Choroid plexus epithelial cell (primary cell): ENCODE measurements at places on chromosomes 4 and X.

DNA sequence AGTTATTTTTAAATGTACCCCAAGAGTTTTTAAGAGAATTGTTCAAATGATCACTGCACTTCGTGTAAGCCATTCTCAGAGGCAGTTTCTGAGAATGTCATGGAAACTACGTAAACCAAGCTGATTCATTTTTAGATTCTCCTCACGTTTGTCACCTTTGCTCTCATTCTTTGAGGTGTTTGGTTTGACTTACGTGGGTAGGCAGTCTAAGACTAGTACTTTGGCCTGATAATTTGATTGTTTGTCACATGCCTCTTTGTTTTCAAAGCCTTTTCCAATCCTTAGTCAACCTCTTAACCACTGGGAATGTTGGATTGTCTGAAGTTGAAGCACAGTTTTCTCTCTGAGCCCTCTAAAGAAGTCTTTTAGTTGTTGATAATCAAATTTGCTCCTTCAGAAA, 10.5 kb downstream of the SEPTIN11 start:
- peak; percentile 46 for DNase-seq

DNA sequence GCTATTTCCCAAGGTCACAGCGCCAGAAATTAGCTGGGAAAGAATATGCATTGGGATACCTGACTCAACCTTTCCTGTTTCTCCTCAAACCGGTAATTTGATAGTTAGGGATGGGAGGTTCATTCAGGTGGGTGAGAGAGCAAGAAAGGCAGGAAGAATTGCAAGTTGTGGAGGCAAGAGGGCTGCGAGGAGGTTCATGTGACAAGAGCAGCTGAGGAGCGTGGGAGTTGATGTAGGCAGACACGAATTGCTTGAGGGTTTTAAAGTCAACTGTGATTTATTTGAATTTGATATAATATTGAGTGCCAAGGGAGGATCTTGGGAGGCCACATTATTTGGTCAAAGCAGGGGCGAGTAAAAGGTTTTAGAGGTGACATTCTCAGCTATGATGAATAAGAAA, 329.0 kb downstream of the STIM2 start:
- no peak for DNase-seq

DNA sequence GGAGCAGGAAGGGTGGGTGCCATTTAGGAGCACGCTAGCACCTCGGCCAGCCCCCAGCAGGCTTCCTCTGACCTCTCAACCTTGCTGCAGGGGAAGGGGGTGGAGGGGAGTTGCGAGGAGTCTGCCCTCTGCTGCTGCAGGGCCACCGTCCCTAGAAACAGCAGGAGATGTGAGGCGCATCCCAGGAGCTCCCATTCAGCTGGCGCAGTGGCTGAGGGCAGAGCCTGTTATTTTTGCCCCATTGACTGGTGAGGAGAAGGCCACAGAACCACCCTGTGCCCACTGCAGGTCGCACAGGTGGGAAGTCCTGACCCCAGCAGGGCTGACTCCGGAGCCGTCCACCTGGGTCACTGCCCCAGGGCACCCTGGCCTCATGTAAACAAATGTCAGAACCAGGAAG, 8.0 kb downstream of the PDE6B start:
- no peak for DNase-seq

- DNase-seq, result no peak
These were observed 46.6 kb upstream of the CDX4 start for GRCh38 chrX:73400136-73400748.

- DNase-seq, result no peak
These were observed 993 bp downstream of the EVC2 start for GRCh38 chr4:5707366-5707765.

GRCh38 chrX:107504006-107504405, 54.6 kb downstream of the FRMPD3 start:
- DNase-seq, result no peak

GRCh38 chr4:6942238-6942800, 32.7 kb downstream of the TBC1D14 start:
- peak; percentile 98 for DNase-seq

- no peak for DNase-seq
These were observed 9.1 kb downstream of the SERTM2 start for GRCh38 chrX:111520506-111520905.

GRCh38 chr4:103024996-103025395, 5.5 kb upstream of the SLC9B1 start:
- DNase-seq, result no peak

DNA sequence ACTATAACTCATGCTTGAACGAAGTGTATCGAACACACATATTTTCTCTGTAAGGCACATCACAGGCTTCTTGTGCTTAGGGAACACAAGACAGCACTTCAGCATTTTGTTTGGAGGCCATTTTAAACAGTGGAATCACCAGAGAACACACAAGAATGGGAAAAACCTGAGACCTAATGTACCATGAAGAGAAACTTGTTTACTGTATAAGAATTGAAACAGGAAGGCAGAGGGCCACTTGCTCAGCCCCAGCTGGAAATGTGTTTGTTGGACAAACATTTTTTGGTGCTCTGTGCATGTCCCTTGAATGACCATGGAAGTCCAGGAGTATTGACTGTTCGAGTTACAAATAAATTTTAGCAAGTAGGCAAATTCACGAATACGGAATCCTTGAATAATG, 47.5 kb downstream of the RAPGEF2 start:
- DNase-seq, result no peak

DNA sequence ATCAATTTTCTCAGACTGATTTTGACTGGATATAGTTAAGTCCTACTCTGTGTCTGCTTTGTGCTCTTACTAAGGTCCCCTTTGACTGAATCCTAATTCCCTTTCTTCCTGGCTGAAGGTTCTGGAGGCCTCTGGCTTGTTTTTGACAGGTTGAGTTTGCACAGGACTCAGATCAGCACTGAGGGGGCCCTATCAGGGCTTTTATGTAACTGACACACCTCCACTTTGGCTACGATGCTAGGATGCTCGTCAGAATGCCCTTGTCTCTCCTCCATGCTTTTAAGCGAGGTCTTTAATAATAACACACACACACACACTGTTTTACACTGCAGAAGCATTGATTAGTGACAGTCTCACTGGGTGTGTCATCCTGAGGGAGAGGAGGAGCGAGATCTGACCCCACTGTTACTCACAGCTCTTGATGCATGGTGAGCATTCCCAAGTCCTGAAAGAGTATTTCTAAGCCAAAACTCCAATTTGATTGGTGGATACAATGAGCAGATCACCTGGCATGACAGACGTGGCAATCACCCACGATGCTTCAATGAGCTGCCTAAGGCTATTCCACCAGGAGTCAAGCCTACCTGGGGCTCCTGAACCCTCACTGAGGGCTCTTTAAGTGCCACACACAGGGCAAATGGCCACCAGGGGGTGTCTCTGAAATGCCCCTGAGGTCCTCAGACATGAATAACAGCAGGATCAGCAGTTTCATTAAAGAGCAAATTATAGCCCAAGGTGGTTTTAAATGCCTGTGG, 130.4 kb upstream of the CPEB2 start:
- no peak for DNase-seq

- DNase-seq, result peak; percentile 1
These were observed 1754.3 kb upstream of the AGA start for GRCh38 chr4:179196511-179196910.

GRCh38 chr4:139692309-139693012, 26.8 kb downstream of the MGST2 start:
- DNase-seq, result no peak

- DNase-seq, result no peak
These were observed 140.0 kb upstream of the MSX1 start for GRCh38 chr4:4719436-4719835.

DNA sequence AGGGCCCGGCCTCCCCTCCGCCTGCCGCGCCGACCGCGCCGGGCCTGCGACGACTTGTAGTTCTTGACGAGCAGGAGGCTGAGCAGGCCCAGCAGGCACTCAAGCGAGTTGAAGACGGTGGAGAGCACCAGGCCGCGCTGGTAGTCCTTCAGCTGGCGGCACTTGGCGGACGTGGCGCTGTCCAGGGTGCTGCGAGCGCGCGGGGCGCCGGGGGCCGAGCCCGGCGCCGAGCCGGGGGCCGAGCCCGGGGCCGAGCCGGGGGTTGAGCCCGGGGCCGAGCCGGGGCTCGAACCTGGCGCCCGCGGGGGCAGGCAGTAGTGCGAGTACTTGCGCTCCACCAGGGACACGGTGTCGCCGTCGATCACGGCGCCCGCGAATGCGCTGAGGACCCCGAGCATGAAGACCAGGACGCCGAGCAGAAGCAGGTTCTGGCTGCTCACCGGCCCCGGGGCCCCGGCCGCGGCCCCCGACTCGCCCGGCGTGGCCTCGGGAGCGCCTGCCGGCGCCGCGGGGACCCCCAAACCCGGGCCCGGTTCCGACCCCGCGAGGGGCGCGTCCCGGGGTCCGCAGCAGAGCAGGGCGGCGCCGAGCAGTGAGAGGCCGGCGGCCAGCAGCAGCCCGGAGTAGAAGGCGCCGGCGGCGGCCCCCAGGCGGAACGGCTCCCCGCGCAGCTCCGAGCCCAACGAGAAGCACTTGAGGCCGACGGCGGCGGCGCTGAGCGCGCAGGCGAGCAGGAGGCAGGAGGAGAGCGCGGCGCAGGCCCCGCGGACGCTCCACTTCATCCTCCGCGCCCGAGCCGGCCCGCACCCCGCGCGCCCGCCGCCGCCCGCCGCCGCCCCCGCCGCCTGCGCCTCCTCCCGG, 584 bp downstream of the TMEM271 start:
- DNase-seq, result peak; percentile 80

- no peak for DNase-seq
These were observed 20.5 kb downstream of the CNGA1 start for GRCh38 chr4:47996021-47996420.

GRCh38 chr4:113236916-113237315, 187.5 kb downstream of the ANK2 start:
- DNase-seq, result no peak

- no peak for DNase-seq
These were observed 1299.5 kb downstream of the FSTL5 start for GRCh38 chr4:160864253-160864652.

- no peak for DNase-seq
These were observed 167.6 kb upstream of the ARSJ start for GRCh38 chr4:114146947-114147618.

DNA sequence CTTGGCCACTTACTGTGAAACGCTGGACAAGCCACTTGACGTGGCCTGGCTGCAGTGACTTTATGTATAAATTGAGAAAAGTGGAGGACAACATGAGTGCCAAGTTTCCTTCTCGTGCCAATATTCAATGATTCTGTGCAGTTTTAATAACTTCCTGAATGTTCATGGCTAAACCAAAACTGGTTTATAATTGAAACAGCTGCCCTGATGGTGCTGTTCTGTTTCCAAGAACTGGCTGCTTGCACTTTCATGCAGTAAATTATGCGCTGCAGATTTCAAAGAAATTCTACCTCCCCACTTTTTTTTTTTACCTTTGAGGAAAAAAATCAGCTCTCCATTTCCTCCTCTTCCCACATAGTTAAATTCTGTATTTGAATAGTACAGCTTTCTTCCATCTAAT, 205.2 kb upstream of the CASK start:
- DNase-seq, result no peak

- DNase-seq, result no peak
These were observed 197.9 kb downstream of the MGST2 start for GRCh38 chr4:139863531-139863930.

- DNase-seq, result peak; percentile 17
These were observed 727.8 kb downstream of the GRID2 start for GRCh38 chr4:93031431-93032098.

DNA sequence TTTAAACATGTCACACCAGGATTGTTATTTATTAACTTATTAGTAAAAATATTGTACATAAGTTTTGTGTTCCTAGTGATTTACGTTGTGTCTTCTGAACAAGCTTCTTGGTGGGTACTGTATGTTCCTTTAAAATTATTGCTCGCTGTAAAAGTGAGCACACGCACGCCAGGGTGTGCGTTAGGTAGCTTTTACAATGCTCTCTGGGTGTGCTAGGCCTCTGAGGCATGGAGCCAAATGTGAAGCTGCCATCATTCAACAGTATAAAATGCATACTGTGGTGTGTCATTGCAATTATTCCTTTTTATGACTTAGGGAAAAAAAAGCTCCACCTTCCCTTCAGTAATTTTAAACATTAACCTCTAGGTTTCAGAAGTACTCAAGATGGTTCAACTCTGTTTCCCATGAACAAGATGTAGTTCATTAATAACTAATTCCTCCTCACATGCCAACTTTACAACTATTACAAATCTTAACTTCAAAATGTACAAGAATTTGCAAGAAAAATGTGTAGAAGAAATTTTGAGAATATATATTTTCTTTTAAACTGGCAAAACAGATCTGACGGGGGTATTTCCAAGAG, 42.4 kb downstream of the ATOH1 start:
- no peak for DNase-seq

- DNase-seq, result peak; percentile 5
These were observed 2666.6 kb downstream of the PCDH7 start for GRCh38 chr4:33386764-33387163.

DNA sequence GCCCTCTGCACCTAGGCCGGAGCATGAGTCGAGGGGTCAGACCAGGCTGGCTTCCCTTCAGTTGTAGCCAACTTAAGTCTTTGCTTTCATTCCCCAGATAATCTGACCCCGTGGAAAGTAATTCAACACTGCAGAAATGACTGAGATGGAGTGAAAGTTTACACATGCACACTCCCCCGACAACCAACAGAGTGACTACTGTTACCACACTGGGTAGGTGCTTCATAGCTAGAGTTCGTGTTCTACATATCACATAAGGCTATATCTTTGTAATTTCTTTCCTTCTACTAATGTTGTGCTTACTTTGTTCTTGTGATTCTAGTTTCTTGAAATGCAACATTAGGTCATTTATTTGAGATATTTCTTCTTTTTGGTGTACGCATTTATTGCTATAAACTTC, 7.2 kb upstream of the CTAG2 start:
- no peak for DNase-seq

DNA sequence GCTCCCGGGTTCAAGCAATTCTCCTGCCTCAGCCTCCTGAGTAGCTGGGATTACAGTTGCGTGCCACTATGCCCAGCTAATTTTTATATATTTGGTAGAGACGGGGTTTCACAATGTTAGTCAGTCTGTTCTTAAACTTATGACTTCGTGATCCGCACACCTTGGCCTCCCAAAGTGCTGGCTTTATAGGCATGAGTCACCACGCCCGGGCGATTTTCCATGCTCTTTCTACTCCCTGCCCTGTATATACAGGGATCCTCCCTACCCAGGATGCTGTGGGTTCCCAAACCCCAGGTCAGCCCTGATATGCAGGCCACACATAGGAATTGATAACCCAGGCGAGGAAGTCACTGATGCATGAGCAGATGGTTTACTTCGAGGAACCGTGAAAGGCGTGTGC, 31.4 kb downstream of the SSX5 start:
- no peak for DNase-seq
